ENCODE measurements at places on chromosomes 2 and 18. TPM values are rescaled to one million over a fixed set of nuclear protein-coding genes. Genes with fewer than 3 reads are reported as not detected.

- no peaks in the 10 kb centered on the region for H3K36me3 ChIP-seq
- H3K27ac ChIP-seq = no peak overlapping the region
- H3K4me3 ChIP-seq = no peak overlapping the region
- no peaks in the 10 kb centered on the region for H3K4me1 ChIP-seq
- no peaks in the 10 kb centered on the region for H3K27me3 ChIP-seq
- no peak for DNase-seq
These were observed 138.7 kb downstream of the CDH20 start for GRCh38 chr18:61471942-61472341.

DNA sequence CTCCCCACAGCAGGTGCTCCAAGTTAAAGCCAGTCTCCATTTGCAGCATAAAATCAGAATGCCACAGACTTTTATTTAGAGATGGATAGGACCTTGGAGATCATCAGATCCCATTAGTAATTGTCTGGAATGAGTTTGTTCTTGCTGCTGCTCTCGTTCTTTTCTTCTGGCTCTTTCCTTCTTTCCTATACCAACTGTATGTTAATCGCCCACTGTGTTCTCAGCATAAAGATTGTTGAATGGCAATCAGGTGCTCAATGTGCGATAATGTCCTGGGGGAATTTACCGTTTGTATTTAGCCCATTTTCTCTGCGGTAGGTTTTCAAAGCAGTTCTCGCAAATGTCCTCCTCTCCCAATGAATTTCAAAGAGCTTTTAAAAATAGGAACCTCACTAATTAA is 3.3 kb downstream of the GPR39 start:
- peaks cover 15% of the 10 kb centered on the region for H3K27me3 ChIP-seq
- no peaks in the 10 kb centered on the region for H3K36me3 ChIP-seq
- no peak for DNase-seq
- no peaks in the 10 kb centered on the region for H3K4me1 ChIP-seq

Gene KIAA2012
- not detected for total RNA-seq

Gene NGEF
- not detected for total RNA-seq

DNA sequence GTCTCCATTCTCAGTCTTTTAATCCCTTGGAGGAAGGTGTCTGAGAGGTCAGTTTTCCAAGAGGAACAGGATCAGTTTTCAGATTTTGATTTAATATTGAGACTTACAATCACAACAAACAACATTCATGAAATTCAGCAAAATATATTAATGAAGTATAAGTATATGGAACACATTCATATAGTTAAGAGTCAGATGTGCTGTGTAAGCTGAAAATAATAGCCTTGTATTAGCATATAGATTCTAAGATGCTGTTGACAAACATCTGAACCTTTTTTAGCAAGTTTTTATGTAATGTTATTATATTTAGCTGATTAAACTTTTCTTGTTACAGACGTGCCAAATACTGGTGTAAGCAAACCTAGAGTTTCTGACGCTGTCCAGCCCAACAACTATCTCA is 163.9 kb downstream of the PKP4 start:
- H3K4me1 ChIP-seq = no peaks in the 10 kb centered on the region
- H3K27me3 ChIP-seq = no peaks in the 10 kb centered on the region
- no peak for DNase-seq
- peaks cover 21% of the 10 kb centered on the region for H3K36me3 ChIP-seq

GRCh38 chr2:152347076-152347475 is 12.1 kb downstream of the FMNL2 start:
- H3K36me3 ChIP-seq = no peaks in the 10 kb centered on the region
- DNase-seq = no peak
- no peaks in the 10 kb centered on the region for H3K4me1 ChIP-seq
- no peak overlapping the region for H3K4me3 ChIP-seq
- peaks cover 1% of the 10 kb centered on the region for H3K27me3 ChIP-seq
- H3K27ac ChIP-seq = no peak overlapping the region

Measured in activated CD8-positive, alpha-beta T cell treated with anti-CD3 and anti-CD28 coated beads for 36 hours (primary cell).